Stimulated activated CD4-positive, alpha-beta T cell treated with anti-CD3 and anti-CD28 coated beads, Interleukin-15, amount 100 ng/mL, for 24 hours (primary cell): ENCODE measurements at places on chromosomes 5 and 9.

GRCh38 chr5:41683181-41683580 is 172.8 kb upstream of the PLCXD3 start:
- DNase-seq, result no peak

GRCh38 chr5:72412283-72413055 is 92.3 kb downstream of the PTCD2 start:
- DNase-seq, result no peak

DNA sequence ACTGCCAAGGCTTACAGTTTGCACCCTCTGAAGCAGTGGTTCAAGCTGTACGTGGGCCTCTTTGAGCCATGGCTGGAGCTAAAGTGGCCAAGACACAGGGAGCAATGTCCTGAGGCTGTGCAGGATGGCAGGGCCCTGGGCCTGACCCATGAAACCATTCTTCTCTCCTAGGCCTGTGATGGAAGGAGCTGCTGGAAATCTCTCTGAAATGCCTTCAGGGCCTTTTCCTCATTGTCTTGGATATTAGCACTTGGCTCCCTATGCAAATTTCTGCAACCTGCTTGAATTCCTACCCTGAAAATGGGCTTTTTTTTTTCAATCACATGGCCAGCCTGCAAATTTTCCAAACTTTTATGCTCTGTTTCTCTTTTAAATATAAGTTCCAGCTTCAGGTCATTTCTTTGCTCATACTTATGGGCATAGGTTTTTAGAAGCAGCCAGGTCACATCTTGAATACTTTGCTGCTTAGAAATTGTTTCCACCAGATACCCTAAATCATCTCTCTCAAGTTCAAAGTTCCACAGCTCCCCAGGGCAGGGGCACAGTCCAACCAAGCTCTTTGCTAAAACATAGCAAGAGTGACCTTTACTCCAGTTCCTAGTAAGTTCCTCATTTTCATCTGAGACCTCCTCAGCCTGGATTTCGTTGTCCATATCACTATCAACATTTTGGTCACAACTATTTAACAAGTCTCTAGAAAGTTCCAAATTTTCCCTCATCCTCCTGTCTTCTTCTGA is 138.3 kb downstream of the OSTF1 start:
- DNase-seq, result no peak

DNA sequence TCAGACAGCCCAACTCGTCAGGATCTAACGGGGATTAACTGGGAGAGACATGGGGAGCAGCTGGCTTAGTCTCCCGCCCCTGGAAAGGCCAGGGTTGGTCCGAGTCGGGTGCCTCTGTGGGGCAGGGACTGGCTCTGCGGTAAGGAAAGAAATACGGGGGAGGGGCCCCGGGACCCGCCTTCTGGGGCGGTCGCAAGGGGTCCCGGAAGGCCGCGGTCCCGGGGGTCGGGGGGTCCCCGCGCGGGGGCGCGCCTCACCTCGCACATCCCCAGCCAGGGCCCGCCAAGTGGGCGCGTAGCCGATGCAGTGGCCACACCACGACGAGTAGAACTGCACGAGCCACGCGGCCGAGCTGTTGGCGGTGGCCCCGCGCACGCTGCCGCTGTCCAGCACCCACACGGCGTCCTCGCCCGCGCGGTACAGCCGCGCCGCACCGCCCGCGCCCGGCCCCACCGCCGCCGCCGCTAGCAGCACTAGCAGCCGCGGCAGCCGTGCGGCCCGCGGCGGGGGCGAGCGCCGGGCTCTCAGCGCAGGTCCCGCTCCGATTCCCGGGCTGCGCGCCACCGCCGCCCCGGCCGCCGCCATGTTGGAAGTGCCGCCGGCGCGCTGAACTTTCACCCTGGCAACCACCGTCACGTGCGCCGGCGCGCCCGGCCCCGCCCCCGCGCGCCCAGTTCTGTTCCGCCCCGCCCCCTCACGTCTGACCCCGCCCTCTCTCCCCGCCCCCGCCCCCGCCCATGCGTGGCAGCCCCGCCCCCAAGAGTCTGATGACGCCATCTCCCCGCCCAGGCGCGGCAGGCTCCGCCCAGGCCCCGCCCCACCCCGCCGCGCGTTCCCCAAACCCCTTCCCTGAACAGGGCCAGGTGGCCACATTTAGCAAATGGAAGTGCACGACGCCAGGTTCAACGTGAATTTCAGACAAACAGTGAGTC is at the start of gene QSOX2:
QSOX2 (minus strand) TSS at position 594 of the 932 bp plus-strand sequence; CDS start at position 585, 9 bp downstream.
- peak; percentile 88 for DNase-seq

- DNase-seq, result no peak
These were observed 108.1 kb downstream of the SGCD start for GRCh38 chr5:156435101-156435500.
